Heart right ventricle (tissue), 16 donors: ENCODE measurements at places on chromosomes 12 and 14. TPM values are rescaled to one million over a fixed set of nuclear protein-coding genes. Genes with fewer than 3 reads are reported as not detected.

DNA sequence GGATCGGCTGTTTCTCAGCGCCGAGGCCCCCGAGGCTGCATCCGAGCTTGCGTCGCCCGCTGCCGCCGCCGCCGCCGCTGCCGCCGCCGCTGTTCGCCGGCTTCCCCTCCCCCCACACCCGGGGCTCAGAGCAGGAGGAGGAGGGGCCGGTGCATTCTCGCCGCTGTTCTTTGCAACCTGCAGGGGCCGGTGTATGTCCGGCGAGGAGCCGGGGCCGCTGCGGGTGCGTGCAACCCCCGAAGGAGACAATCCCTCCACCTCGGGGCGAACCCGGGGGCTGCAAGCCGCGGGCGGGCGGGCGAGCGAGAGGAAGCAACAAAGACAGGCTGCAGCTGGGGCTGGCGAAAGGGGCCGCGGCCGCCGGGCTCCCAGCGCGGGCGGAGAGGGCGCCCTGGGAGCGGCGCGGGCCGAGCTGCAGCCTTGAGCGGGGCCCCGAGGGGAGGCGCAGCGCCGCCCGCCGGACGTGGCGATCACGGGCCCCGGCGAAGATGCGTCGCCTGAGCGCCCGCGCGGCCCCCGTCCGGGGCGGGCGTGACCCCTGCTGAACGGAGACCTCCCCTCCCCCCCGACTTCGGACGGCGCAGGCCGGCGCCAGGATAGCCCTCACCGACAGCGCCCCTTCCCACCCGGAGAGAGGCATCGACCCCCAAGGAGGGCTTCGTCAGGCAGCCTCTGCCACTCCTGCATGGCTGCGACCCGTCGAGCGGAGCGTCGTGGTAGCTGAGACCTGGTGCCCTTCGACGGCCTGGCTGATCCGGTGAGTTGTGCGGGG is 702 bp downstream of the FAM222A start:
- DNase-seq = peak; percentile 72
- H3K4me1 ChIP-seq = peaks cover 5% of the 10 kb centered on the region
- H3K4me3 ChIP-seq = peak overlapping the region; percentile 70
- no peaks in the 10 kb centered on the region for H3K36me3 ChIP-seq

DNA sequence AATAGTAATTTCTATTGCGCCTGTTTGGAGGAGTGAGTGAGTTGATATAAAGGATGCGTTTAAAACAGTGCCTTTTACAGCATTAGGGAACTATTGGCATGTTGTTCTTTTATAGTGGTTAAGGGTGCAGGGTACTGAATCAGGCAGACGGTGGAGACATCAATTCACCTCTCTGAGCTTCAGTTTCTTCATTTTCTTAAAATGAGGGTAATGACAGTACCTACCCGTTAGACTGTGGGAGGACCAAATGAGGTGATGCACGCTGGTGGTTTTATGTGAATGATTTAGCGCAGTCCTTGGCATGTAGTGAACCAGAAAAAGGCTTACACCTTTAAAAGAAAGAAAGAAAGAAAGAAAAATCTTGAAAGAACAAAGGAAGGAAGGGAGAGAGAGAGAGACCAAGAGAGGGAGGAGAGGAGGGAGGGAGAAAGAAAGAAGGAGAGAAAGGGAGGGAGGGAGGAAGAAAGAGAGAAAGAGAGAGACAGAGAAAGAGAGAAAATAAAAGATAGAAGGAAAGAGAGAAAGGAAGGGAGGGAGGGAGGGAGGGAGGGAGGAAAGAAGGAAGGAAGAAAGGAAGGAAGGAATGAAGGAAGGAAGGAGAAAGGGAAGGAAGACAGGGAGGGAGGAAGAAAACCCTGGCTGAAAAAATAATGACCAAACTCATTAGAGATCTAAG is 22.2 kb upstream of the CCND2 start:
- no peak for DNase-seq
- no peaks in the 10 kb centered on the region for H3K27me3 ChIP-seq
- H3K27ac ChIP-seq = no peak overlapping the region
- H3K4me1 ChIP-seq = no peaks in the 10 kb centered on the region
- no peaks in the 10 kb centered on the region for H3K36me3 ChIP-seq

DNA sequence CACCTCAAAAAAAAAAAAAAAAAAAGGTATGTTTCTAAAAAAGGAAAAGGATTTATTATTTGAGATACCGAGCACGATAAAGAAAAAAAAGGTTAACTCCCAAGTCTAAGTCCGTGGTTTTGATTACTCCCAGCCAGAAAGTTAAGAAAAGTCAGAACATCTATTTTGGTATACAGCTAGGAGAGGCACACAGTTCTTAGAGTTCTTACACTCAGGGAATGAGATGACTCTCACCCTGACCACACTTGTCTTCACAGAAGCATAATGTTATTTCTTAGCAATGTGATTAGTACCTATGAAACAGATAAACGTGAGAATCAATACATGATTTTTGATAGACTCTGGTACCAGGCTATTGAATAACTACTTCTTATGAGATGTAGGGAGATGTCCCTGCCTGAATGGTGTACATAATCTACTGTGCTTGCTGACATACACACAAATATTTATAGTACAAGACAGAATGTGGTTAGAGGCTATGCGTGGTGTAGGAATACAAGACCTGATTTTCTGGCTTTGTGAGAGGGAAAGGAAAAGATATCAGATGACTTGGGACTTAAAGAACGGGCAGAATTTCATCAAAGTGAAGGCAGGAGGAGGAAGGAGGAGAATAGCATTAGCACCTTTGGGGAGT is 31.6 kb downstream of the LIMA1 start:
- no peak overlapping the region for H3K4me3 ChIP-seq
- DNase-seq = no peak
- no peak overlapping the region for H3K27ac ChIP-seq

Gene GSG1
- total RNA-seq = not detected

DNA sequence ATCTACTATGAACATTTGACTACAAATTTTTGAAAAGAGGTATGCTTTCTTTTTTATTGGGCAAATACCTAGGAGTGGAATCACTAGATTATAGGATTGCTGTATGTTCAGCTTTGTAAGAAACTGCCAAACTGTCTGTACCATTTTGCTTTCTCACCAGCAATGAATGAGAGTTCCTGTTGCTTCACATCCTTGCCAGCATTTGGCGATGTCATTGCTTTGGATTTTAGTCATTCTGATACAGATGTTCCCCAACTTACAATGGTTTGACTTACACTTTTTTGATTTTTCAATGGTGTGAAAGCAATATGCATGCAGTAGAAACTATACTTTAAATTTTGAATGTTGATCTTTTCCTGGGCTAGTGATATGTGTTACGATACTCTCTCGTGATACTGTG is 328.7 kb downstream of the RAD51B start:
- H3K36me3 ChIP-seq = no peaks in the 10 kb centered on the region
- H3K27ac ChIP-seq = no peak overlapping the region
- H3K4me1 ChIP-seq = peaks cover 5% of the 10 kb centered on the region
- no peak overlapping the region for H3K4me3 ChIP-seq
- DNase-seq = no peak

DNA sequence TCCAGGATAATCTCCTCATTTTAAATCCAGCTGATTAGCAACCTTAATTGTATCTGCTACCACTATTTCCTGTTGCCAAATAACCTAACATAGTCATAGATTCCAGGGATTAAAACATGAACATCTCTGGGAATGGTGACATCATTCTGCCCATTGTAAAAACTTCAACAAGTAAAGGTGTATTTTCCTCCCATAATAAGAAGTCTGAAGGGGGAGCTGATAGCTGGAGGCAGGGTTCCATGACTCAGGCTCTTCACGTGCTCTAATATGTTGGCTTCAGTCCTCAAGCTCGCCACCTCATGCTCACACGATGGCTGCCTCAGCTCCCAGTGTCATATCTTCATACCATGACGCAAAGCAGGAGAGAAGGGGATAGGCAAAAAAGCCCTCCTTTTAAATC is 172.0 kb upstream of the VASH1 start:
- H3K27me3 ChIP-seq = no peaks in the 10 kb centered on the region
- H3K4me3 ChIP-seq = no peak overlapping the region
- H3K36me3 ChIP-seq = no peaks in the 10 kb centered on the region
- H3K27ac ChIP-seq = no peak overlapping the region
- no peaks in the 10 kb centered on the region for H3K4me1 ChIP-seq

- H3K36me3 ChIP-seq = no peaks in the 10 kb centered on the region
- no peaks in the 10 kb centered on the region for H3K4me1 ChIP-seq
- H3K27ac ChIP-seq = no peak overlapping the region
- DNase-seq = no peak
These were observed 463.0 kb downstream of the AACS start for GRCh38 chr12:125528281-125528680.

DNA sequence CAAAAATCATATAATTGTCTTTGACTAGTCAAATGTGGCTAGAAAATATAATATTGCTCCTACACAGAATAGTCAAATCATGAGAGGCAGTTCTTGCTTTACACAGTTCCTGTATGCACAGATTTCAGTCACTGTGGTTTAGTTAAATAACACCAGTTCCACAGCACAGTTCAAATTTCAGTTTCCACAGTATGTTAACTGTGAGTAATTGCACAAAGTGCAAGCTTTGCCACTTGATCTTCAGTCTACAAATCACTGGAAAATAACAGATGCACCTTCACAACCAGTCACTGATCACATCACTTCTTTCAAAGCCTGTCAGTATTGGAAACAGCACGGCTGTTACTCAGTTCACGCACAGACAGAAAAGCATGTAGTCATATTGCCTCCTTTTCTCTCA is 38.7 kb downstream of the KCNH5 start:
- H3K4me1 ChIP-seq = no peaks in the 10 kb centered on the region
- DNase-seq = no peak
- no peaks in the 10 kb centered on the region for H3K36me3 ChIP-seq
- no peak overlapping the region for H3K27ac ChIP-seq
- no peak overlapping the region for H3K4me3 ChIP-seq

- H3K36me3 ChIP-seq = no peaks in the 10 kb centered on the region
- no peaks in the 10 kb centered on the region for H3K27me3 ChIP-seq
- no peaks in the 10 kb centered on the region for H3K4me1 ChIP-seq
These were observed 1638.7 kb upstream of the SEL1L start for GRCh38 chr14:83172363-83172762.

DNA sequence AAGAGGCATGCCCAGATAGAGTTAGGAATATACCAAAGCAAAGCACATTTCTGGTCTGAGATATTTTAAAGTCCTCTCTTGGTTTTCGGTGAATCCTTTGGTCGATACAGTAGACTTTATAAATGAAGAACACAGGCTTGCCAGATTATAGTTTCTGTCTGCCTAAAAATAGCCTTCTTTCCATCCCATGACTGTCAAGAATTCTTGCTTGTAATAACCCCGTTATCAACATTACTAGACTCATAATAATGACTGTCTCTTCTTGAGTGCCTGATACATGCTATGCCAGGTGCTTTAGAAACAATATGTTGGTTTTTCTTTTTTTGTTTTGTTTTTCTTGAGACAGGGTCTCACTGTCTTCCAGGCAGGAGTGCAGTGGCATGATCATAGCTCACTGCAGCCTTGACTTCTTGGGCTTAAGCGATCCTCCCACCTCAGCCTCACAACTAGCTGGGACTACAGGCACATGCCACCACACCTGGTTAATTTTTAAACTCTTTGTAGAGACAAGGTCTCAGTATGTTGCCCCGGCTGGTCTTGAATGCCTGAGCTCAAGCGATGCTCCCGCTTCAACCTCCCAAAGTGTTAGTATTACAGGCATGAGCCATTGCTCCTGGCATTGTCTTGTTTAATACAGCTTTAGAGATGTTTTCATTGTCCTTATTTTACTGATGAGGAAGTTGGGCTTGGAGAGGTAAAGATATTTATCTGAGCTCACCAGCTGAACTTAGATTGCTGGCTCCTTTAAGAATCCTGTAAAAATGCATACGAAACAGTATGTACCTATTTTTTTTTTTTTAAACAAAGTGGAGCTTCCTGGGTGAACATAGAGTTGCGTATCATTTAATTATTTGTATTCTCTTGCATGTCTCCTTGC is 30.4 kb downstream of the CHST11 start:
- peaks cover 76% of the 10 kb centered on the region for H3K4me1 ChIP-seq
- H3K27ac ChIP-seq = no peak overlapping the region
- H3K4me3 ChIP-seq = no peak overlapping the region

- DNase-seq = peak; percentile 13
- no peaks in the 10 kb centered on the region for H3K27me3 ChIP-seq
- peak overlapping the region; percentile 98 for H3K4me3 ChIP-seq
- H3K27ac ChIP-seq = peak overlapping the region; percentile 88
These were observed 541 bp downstream of the GOLT1B start for GRCh38 chr12:21502164-21502496.

GRCh38 chr12:82225871-82226270 is 132.3 kb downstream of the CCDC59 start:
- H3K27ac ChIP-seq = no peak overlapping the region
- no peaks in the 10 kb centered on the region for H3K27me3 ChIP-seq
- DNase-seq = no peak
- H3K36me3 ChIP-seq = no peaks in the 10 kb centered on the region

GRCh38 chr12:43826681-43827080 is 9.2 kb upstream of the TMEM117 start:
- H3K4me3 ChIP-seq = no peak overlapping the region
- no peak for DNase-seq
- H3K27ac ChIP-seq = no peak overlapping the region
- H3K27me3 ChIP-seq = no peaks in the 10 kb centered on the region
- H3K4me1 ChIP-seq = no peaks in the 10 kb centered on the region
- no peaks in the 10 kb centered on the region for H3K36me3 ChIP-seq

- no peak for DNase-seq
- H3K4me1 ChIP-seq = peaks cover 32% of the 10 kb centered on the region
These were observed 34.9 kb downstream of the LIMA1 start for GRCh38 chr12:50248411-50248810.

GRCh38 chr14:89013698-89014568 is 189.5 kb downstream of the TTC8 start:
- no peak overlapping the region for H3K27ac ChIP-seq
- no peaks in the 10 kb centered on the region for H3K4me1 ChIP-seq
- H3K36me3 ChIP-seq = no peaks in the 10 kb centered on the region

- H3K4me3 ChIP-seq = no peak overlapping the region
- H3K4me1 ChIP-seq = no peaks in the 10 kb centered on the region
- H3K27ac ChIP-seq = no peak overlapping the region
These were observed 22.9 kb downstream of the DYRK4 start for GRCh38 chr12:4584896-4585295.

Gene KRT83
- total RNA-seq = not detected

GRCh38 chr12:32397696-32398095 is 1.7 kb upstream of the FGD4 start:
- peaks cover 21% of the 10 kb centered on the region for H3K4me1 ChIP-seq
- no peaks in the 10 kb centered on the region for H3K36me3 ChIP-seq
- H3K27ac ChIP-seq = no peak overlapping the region
- H3K4me3 ChIP-seq = no peak overlapping the region
